Activated T-helper 2 cell treated with anti-CD3 and anti-CD28 coated beads, Interferon-gamma antibody, Interleukin-2, Interleukin-4, amounts not matched to agents 10 μg/mL and 5 μg/mL and 100 μg/mL, durations not matched to agents 14 hours and 24 hours and 36 hours (primary cell): ENCODE measurements at places on chromosomes 3 and 15. TPM values are rescaled to one million over a fixed set of nuclear protein-coding genes. Genes with fewer than 3 reads are reported as not detected.

CMTM8 gene
- total RNA-seq, result 3.6 TPM in 2 replicates

LTF gene
- not detected in 2 replicates for total RNA-seq

DNA sequence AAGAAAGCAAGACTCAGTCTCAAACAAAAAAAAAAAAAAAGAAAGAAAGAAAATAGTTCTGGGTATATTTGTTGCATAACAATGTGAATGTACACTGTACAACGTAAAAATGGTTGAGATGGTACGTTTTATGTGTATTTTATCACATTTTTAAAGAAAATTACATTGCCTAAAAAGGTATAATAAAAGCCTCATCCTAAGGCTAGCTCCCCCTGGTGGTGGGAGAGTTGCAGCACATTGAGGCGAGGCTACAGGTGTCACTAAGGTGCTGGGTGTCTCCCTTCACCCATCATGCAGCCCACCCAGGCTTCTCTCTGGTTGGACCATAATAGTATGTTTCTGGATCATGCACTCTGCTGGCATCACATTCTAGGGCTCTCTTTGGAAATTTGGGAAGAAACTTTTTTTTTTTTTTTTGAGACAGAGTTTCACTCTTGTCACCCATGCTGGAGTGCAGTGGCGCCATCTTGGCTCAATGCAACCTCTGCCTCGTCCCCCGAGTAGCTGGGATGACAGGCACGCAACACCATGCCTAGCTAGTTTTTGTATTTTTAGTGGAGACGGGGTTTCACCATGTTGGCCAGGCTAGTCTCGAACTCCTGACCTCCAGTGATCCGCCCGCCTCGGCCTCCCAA, 12.4 kb upstream of the RAB11A start:
- H3K27me3 ChIP-seq, result peaks cover 8% of the 10 kb centered on the region
- H3K4me1 ChIP-seq, result peaks cover 7% of the 10 kb centered on the region
- H3K4me3 ChIP-seq, result no peak overlapping the region

HCLS1 gene
- 234 and 243 TPM in 2 replicates for total RNA-seq

GOLGA6B gene
- total RNA-seq, result not detected in 2 replicates

- no peak overlapping the region for H3K4me3 ChIP-seq
- H3K4me1 ChIP-seq, result no peaks in the 10 kb centered on the region
- no peak for DNase-seq
- H3K27me3 ChIP-seq, result no peaks in the 10 kb centered on the region
Observed at GRCh38 chr3:196246612-196247308, 30.4 kb downstream of the SLC51A start.

- H3K4me3 ChIP-seq, result no peak overlapping the region
- peaks cover 10% of the 10 kb centered on the region for H3K4me1 ChIP-seq
- H3K27ac ChIP-seq, result no peak overlapping the region
Observed at GRCh38 chr3:196142202-196142956, 60.5 kb upstream of the TFRC start.

EIF4E3 gene
- total RNA-seq, result 17.3 and 17.9 TPM in 2 replicates

DNA sequence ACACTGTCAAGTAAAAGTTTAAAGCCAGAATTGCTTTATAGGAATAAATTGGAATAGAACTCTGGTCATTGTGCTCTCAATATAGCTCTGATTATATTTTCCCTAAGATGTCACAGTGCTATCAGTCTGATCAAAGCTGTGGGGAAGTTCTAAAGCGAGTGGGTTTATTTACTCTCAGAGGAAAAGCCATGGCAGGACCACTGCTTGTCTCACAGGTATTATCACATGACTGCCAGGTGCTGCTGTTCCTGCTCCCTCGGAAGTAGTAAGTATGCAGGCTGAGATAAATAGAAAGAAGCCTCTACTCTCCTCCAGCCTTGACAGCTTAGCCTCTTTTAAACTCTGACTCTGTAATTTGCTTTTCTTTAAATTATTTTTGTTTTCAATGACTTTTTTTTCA, 49.1 kb upstream of the UTS2B start:
- no peak for DNase-seq
- H3K4me1 ChIP-seq, result peaks cover 12% of the 10 kb centered on the region
- H3K36me3 ChIP-seq, result peaks cover 10% of the 10 kb centered on the region
